ENCODE measurements at places on chromosomes 5 and 9.

DNA sequence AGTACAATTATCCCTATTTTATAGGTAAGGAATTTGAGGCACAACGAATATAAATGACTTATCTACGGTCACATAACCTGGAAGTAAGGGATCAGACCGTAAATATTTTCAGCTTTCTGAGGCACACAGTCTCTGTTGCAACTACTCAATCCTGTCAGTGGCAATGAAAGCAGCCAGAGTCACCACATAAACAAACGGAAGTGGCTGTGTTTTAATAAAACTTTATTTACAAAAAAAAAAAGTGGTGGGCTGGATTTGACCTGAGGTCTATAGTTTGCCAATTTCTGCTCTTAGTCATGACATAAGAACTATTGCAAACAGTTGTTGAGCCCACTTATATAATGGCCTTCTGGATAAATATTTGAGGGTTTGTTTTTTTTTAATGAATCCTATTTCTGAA lies 29.6 kb downstream of the ZNF366 start:
- no peak for DNase-seq

DNA sequence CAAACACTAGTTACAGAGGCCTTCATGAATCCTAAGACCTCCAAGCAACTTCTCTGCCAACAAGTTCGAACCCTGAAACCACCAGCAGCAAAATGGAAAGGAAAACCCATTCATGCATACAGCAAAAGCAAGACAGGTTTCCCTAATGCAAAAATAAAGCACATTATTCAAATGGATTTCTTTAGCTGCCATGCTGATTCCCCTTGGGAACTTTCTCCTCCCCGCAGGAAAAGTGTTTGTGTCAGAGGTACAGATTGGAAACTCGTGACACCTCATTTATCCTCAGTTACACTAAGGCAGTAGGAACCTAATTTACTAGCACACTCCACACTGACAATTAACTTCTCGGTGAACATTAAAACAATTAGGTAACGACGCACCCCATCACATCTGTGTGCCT lies 63.4 kb downstream of the TLE1 start:
- no peak for DNase-seq

DNA sequence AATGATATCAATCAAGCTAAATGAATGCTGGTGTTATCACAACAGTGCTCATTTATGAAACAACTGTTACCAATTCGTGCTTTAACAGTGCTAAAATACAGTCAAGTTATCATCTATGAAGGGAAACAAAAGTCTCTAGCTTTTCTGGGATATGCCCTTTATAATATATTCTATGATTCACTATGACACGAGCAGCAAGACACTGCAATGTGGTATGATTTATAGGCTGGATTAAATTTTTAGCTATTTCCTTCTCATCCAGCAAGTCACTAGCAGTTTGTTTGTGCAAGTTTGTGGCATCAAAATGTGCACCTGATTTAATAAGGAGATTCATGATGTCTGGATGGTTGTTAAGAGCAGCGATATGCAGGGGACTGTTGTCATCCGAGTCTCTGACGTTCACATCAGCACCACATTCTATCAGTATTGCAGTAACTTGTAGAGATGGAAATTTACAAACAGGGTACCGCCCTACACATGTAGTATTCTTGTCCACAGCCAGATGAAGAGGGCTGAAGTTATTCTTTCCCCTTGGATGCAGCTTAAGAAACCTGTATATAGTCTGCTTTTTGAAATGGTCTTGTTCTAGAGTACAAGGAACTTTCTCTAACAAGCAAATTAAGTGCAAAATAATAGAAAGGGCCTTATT lies 20.3 kb downstream of the FEM1C start:
- no peak for DNase-seq

DNA sequence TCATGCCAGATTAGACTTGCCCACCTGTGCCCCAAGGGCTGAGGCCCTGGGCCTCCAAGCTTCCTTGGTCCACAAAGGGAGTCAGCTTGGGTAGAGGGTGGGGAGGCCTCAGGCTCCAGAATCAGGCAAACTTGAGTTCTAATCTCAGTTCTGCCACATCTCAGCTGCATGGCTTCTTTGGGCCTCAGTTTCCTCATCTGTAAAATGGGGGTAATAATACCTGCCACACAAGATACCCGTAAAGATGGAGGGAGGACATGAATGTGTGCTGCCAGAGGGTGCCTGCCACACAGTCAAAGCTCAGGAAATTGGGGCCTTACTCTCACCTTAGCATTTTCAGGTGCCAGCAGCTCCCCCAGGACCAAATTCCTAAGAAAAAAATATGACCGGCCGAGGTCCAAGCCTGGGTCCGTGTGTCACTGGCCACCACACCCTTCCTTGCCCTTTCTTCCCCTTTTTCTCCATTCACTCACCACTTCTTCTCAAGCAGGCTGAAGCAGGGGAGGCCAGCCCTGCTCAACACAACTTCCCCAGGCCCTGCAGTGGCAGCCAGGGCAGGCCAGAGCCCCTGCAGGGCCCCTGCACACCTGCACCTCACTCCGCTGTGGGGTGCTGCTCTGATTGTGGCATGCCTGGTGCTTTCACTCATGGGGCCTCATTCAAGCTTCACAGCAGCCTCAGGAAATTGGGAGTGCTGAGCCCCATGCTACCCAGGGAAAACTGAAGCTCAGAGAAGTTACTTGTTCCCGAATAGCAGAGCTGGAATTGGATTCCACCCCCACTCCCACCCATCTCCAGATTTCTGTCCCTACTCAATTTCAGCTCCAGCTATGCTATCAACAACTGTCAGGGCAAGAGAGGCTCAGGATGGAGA lies 3.9 kb downstream of the RGS14 start:
- no peak for DNase-seq

DNA sequence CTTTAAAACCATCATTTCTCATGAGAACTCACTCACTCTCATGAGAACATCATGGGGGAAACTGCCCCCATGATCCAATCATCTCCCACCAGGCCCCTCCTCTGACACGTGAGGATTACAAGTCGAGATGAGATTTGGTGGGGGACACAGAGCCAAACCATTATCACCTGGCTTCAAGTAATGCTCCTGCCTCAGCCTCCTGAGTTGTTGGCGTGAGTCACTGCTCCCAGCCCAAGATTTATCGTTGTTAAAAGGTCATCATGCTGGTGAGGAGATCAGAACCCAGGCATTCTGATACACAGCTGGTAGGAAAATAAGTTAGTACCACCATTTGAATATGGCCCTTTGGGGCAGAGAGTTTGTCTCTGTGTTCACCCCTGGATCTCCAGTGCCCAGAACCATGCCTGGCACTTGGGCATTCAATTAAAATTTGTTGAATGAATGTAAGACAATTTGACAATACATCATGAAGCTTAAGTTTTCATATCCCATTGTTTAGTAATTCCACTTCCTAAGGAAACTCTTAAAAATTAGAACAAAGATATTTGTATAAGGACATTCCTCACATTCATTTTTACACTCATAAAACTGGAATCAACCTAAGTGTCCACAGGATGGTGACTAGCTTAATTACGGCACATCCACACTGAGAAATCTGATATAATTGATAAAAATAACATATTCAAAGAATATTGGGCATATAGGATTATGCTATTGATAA lies 58.0 kb upstream of the COL15A1 start:
- no peak for DNase-seq

DNA sequence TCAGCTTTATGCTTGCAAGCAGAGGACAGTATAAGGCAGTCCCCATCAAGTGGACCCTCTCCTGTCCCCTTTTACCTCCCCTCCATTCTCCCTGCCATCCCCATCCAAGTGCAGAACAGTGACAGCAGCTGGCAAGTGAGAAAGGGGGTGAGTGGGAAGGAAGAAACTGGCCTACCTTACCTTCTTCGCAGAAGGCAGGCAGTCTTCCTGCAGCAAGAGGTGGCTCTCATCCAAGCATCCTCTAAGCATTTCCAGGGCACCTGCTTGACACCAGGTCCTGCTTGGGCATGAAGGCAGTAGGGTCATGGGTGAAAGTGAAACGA lies 77.3 kb upstream of the SH3PXD2B start:
- no peak for DNase-seq

- no peak for DNase-seq
These were observed 8.9 kb upstream of the NKD2 start for GRCh38 chr5:999724-1000123.

DNA sequence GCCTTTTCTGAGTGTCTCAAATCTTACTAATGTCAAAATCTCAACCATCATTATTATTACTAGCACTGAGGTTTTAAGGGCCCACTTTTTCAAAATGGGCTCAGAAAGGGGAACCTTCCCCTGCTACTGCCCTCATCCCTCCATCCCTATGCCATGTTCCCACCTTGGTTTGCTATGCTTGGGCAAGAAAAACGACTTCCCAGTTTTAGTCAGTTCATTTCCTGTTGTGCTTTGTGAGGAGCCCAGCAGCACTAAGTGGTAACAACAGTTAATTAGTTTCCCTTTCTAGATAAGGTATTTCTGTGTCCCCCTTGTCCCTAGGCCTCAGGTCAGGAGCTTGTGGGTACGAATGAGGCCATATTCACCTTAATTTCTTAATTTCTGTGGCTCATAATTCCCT lies 595.2 kb downstream of the RAB3C start:
- no peak for DNase-seq

DNA sequence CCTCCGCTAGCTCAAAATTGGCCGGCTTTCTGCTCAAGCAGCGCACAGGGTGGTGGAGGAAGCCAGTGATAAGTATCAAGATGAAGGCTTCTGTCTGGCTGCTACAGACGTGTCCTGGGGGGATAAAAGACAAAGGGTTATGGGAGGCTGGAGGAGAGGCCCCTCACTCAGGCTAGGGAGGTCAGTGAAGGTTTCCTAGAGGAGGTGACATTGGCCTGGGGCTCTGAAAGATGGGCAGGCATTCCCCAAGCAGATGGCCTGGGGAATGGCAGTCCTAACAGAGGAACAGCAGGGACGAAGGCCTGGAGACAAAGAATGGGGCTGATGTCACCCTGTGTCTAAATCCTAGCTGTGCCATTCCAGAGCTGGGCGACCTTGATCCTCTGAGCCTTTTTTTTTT lies 32.3 kb downstream of the OLFML2A start:
- DNase-seq = no peak
